ENCODE measurements at places on chromosomes 3 and 15. TPM values are rescaled to one million over a fixed set of nuclear protein-coding genes. Genes with fewer than 3 reads are reported as not detected.

CLDN11 gene
- 22.2 TPM for total RNA-seq

HRG gene
- not detected for total RNA-seq

GOLGA8J gene
- total RNA-seq, result not detected

MESP2 gene
- total RNA-seq, result not detected

GRCh38 chr3:169389211-169389924 lies 274.1 kb downstream of the MECOM start:
- H3K27me3 ChIP-seq, result no peaks in the 10 kb centered on the region
- H3K4me1 ChIP-seq, result no peaks in the 10 kb centered on the region
- no peak overlapping the region for H3K27ac ChIP-seq
- no peak overlapping the region for H3K4me3 ChIP-seq

GRCh38 chr3:194339840-194340239 lies 11.3 kb downstream of the CPN2 start:
- H3K4me1 ChIP-seq, result no peaks in the 10 kb centered on the region
- H3K27ac ChIP-seq, result no peak overlapping the region
- H3K4me3 ChIP-seq, result no peak overlapping the region
- DNase-seq, result no peak
- H3K27me3 ChIP-seq, result no peaks in the 10 kb centered on the region
- H3K36me3 ChIP-seq, result no peaks in the 10 kb centered on the region

DNA sequence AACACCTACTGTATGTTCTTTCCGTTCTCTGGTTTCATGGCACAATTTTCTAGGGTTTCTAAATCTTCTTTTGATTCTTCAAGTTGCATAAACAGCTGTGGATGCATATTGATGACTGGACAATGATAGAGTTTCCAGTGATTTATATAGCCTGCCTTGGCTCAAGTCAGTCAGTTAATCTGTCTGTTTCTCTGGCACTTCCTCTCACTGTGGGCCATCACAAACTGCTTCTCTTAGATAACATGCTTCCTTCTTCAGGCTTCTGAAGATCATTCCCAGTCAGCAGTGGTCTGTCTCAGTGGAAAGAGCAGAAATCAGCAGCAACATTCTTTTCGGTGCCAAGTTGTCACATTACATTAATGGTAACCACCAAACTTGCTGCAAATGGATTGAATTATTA lies 207.2 kb downstream of the RYR3 start:
- no peak overlapping the region for H3K27ac ChIP-seq
- no peak for DNase-seq
- H3K36me3 ChIP-seq, result no peaks in the 10 kb centered on the region

DNA sequence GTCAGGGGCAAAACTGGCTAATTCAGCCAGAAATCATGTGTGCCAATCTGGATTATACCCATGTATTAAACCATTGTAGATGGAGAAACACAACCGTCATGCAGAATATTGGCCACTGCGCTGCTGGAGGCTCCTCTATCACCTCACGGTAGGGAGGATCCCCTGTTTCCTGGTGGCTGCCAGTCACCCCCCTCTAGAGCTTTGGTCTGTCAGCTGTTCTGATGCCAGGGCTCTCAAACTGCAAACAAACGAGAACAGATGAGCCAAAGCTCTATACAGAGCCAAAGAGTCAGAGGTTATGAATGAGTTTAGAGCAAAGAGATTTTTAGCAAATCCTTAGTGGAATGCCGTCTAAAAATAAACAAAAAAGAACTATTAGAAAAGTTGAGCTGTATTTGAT lies 62.5 kb downstream of the IL20RB start:
- H3K36me3 ChIP-seq, result no peaks in the 10 kb centered on the region
- no peaks in the 10 kb centered on the region for H3K4me1 ChIP-seq
- H3K4me3 ChIP-seq, result no peak overlapping the region
- no peak for DNase-seq
- H3K27me3 ChIP-seq, result no peaks in the 10 kb centered on the region

- no peak overlapping the region for H3K4me3 ChIP-seq
- H3K4me1 ChIP-seq, result no peaks in the 10 kb centered on the region
- H3K27me3 ChIP-seq, result no peaks in the 10 kb centered on the region
- no peak for DNase-seq
- no peak overlapping the region for H3K27ac ChIP-seq
- H3K36me3 ChIP-seq, result no peaks in the 10 kb centered on the region
Measured at GRCh38 chr3:116971531-116971930, 262.0 kb downstream of the TUSC7 start.
